Activated CD4-positive, alpha-beta T cell treated with anti-CD3 and anti-CD28 coated beads, Interleukin-2, amount 10 ng/mL, durations not matched to agents 24 days and 14 days (primary cell): ENCODE measurements at places on chromosomes 6 and 20.

- H3K27ac ChIP-seq: no peak overlapping the region
- H3K4me3 ChIP-seq: no peak overlapping the region
- H3K4me1 ChIP-seq: no peaks in the 10 kb centered on the region
- no peaks in the 10 kb centered on the region for H3K36me3 ChIP-seq
Measured at GRCh38 chr6:138885156-138885819, 89.4 kb downstream of the ECT2L start.

GRCh38 chr20:11056414-11056813 is 382.6 kb upstream of the JAG1 start:
- no peak for DNase-seq
- H3K4me1 ChIP-seq: no peaks in the 10 kb centered on the region
- H3K36me3 ChIP-seq: no peaks in the 10 kb centered on the region
- no peaks in the 10 kb centered on the region for H3K27me3 ChIP-seq
- H3K4me3 ChIP-seq: no peak overlapping the region

GRCh38 chr6:16595514-16596120 is 165.6 kb downstream of the ATXN1 start:
- H3K36me3 ChIP-seq: peaks cover 25% of the 10 kb centered on the region
- H3K4me1 ChIP-seq: peaks cover 20% of the 10 kb centered on the region
- no peak overlapping the region for H3K27ac ChIP-seq
- no peak overlapping the region for H3K4me3 ChIP-seq
- no peak for DNase-seq

GRCh38 chr20:4076671-4077070 is 61.3 kb upstream of the RNF24 start:
- H3K36me3 ChIP-seq: peaks cover 5% of the 10 kb centered on the region
- no peak overlapping the region for H3K27ac ChIP-seq
- H3K4me1 ChIP-seq: peaks cover 25% of the 10 kb centered on the region
- DNase-seq: no peak
- H3K4me3 ChIP-seq: no peak overlapping the region

DNA sequence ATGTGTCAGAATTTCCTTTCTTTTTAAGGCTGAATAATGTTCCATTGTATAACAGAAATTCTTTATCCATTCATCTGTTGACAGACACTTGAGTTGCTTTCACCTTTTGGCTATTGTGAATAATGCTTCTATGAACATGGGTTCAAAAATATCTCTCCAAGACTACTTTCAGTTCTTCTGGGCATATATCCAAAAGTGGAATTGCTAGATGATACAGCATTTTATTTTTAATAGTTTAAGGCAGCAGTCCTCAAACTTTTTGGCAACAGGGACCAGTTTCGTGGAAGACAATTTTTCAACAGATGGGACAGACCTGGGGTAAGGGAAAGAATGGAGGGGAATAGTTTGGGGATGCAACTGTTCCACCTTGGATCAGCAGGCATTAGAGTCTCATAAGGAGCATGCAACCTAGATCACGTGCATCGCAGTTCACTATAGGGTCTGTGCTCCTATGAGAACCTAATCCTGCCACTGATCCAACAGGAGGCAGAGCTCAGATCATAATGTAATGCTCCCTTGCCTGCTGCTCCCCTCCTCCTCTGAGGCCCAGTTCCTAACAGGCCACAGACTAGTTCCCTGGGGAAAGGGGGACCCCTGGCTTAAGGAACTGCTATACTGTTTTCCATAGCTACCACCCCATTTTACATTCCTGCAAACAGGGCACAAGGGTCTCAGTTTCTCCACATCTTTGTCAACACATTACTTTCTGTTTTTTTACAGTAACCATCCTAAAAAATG is 239.9 kb upstream of the RNF217 start:
- H3K4me3 ChIP-seq: no peak overlapping the region
- DNase-seq: no peak

DNA sequence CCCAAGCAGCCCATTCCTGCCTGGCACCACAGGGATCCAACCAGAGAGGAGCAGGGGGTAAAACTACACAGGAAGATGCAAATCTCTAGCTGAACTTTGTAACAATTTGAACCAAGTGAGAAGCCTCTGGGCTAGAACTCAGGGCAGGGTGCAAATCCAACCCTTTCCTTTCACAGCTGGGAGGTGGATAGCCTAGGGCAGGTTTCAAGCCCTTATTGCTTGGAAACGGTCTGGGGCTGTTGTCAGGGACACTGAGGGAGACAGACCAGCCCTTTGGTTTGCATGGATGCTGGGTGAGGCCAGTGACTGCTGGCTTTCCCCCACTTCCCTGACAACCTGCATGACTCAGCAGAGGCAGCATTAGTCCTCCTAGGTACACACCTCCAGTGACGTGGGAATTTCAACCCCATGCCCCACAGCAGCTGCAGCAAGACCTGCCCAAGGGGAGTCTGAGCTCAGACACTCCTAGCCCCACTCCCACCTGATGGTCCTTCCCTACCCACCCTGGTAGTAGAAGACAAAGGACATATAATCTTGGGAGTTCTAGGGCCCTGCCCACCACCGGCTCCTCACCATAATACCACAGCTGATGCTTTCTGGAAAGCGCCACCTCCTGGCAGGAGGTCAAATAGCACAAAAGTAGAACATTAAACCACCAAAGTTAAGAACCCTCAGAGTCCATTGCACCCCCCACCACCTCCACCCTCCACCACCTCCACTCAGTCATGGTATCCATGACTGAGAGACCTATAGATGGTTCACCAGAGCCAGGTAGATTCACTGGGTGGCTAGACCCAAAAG is 797.7 kb upstream of the MAN1A1 start:
- DNase-seq: no peak
- no peaks in the 10 kb centered on the region for H3K36me3 ChIP-seq
- H3K4me3 ChIP-seq: no peak overlapping the region
- no peak overlapping the region for H3K27ac ChIP-seq

DNA sequence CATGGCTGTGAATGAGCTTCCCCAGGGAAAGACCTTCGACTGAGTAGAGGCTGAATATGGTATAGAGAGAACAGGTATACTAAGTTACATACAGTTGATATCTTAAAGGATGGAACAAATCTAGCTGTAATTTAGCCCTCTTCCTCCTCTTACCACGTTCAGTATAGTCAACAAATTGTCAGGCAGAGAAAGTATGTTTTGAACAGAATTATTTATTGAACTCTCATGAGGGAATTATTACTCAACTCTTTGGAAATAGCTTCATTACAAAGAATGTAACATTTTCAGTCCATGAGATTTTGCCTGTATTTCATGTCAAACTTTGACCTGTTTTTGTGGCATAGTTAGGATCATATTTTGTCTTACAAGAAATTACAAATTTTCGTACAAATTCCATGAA is 63.0 kb downstream of the SH3BGRL2 start:
- H3K27me3 ChIP-seq: no peaks in the 10 kb centered on the region
- no peaks in the 10 kb centered on the region for H3K36me3 ChIP-seq
- no peaks in the 10 kb centered on the region for H3K4me1 ChIP-seq
- no peak for DNase-seq
- H3K27ac ChIP-seq: no peak overlapping the region

GRCh38 chr6:113078791-113079190 is 731.7 kb downstream of the RFPL4B start:
- no peak overlapping the region for H3K27ac ChIP-seq
- H3K4me3 ChIP-seq: no peak overlapping the region
- no peak for DNase-seq
- no peaks in the 10 kb centered on the region for H3K36me3 ChIP-seq

DNA sequence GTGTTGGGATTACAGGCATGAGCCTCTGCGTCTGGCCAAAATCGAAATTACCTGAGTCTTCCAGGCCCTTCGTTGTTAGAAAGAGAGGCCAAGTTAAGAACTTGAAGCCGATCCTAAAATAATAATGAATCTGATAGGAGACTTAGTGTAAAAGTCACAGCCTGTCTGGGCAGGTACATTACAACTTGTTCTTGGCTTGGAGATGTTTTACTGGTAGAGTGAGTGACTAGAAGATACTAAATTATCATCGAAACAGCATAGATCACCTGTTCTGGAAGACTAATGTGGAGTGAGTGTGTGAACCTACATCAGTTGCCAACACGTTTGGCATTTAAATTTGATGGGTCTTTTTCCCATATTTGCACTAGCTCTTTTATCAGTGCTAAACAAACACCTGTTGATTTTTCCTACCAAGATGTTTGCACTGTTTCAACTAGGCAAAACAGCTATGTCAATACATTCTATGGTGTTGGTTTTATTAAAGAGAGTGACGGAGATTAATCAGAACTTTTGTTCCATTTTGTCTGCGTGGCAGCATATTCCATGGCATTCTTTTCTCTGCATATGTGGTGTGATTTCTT is 4.6 kb upstream of the TMEM217 start:
- peaks cover 54% of the 10 kb centered on the region for H3K4me1 ChIP-seq
- H3K27ac ChIP-seq: no peak overlapping the region
- H3K36me3 ChIP-seq: peaks cover 18% of the 10 kb centered on the region

- H3K4me3 ChIP-seq: no peak overlapping the region
- no peaks in the 10 kb centered on the region for H3K27me3 ChIP-seq
- peaks cover 53% of the 10 kb centered on the region for H3K4me1 ChIP-seq
- peak; percentile 50 for DNase-seq
Measured at GRCh38 chr20:23404196-23404595, 17.1 kb downstream of the NAPB start.

- no peaks in the 10 kb centered on the region for H3K27me3 ChIP-seq
- DNase-seq: no peak
- H3K4me1 ChIP-seq: peaks cover 17% of the 10 kb centered on the region
- no peak overlapping the region for H3K27ac ChIP-seq
- H3K36me3 ChIP-seq: peaks cover 48% of the 10 kb centered on the region
Measured at GRCh38 chr20:31948008-31948407, 3.8 kb downstream of the PDRG1 start.

DNA sequence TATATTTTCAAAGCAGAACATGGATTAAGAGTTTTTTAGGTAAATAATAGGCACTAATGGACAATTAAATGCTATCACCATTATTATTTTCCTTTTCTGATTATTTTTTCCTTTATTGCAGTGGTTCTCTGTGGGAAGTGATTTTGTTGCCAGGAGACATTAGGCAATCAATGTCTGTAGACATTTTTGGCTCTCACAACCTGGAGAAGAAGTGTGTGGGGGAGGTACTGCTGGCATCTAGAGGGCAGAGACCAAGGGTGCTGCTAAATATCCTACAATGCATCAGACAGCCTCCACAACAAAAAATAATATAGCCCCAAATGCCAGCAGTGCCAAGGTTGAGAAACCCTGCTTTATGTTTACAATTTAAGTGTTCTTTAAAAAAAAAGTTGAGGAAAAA is 8.3 kb downstream of the IFNGR1 start:
- no peaks in the 10 kb centered on the region for H3K27me3 ChIP-seq
- H3K4me1 ChIP-seq: peaks cover 18% of the 10 kb centered on the region
- no peak overlapping the region for H3K27ac ChIP-seq
- H3K4me3 ChIP-seq: no peak overlapping the region
- DNase-seq: peak; percentile 18

- H3K27me3 ChIP-seq: no peaks in the 10 kb centered on the region
- no peak for DNase-seq
- no peak overlapping the region for H3K4me3 ChIP-seq
- peaks cover 40% of the 10 kb centered on the region for H3K36me3 ChIP-seq
Measured at GRCh38 chr6:4124351-4124750, 11.0 kb downstream of the ECI2 start.

GRCh38 chr6:110348961-110349690 is 9.0 kb downstream of the METTL24 start:
- H3K4me1 ChIP-seq: no peaks in the 10 kb centered on the region
- H3K36me3 ChIP-seq: no peaks in the 10 kb centered on the region
- H3K27me3 ChIP-seq: peaks cover 16% of the 10 kb centered on the region
- DNase-seq: no peak
- no peak overlapping the region for H3K4me3 ChIP-seq

- peak; percentile 85 for DNase-seq
- peaks cover 52% of the 10 kb centered on the region for H3K4me1 ChIP-seq
- H3K27ac ChIP-seq: peak overlapping the region; percentile 92
Measured at GRCh38 chr6:106163966-106164877, 78.1 kb downstream of the PRDM1 start.

- no peaks in the 10 kb centered on the region for H3K4me1 ChIP-seq
- H3K36me3 ChIP-seq: no peaks in the 10 kb centered on the region
- no peak overlapping the region for H3K4me3 ChIP-seq
- H3K27me3 ChIP-seq: peaks cover 3% of the 10 kb centered on the region
- no peak overlapping the region for H3K27ac ChIP-seq
Measured at GRCh38 chr6:46816626-46817025, 23.4 kb downstream of the MEP1A start.

- peaks cover 31% of the 10 kb centered on the region for H3K36me3 ChIP-seq
- peaks cover 26% of the 10 kb centered on the region for H3K27me3 ChIP-seq
- H3K27ac ChIP-seq: peak overlapping the region; percentile 84
- DNase-seq: no peak
- H3K4me3 ChIP-seq: peak overlapping the region; percentile 91
- H3K4me1 ChIP-seq: peaks cover 29% of the 10 kb centered on the region
Measured at GRCh38 chr20:652615-653109, 338 bp downstream of the SRXN1 start.

GRCh38 chr20:60294632-60295031 is 336.4 kb downstream of the CDH26 start:
- H3K4me3 ChIP-seq: no peak overlapping the region
- no peaks in the 10 kb centered on the region for H3K36me3 ChIP-seq
- H3K27me3 ChIP-seq: no peaks in the 10 kb centered on the region
- H3K4me1 ChIP-seq: peaks cover 5% of the 10 kb centered on the region

- no peaks in the 10 kb centered on the region for H3K36me3 ChIP-seq
- no peak overlapping the region for H3K27ac ChIP-seq
- no peaks in the 10 kb centered on the region for H3K4me1 ChIP-seq
- no peaks in the 10 kb centered on the region for H3K27me3 ChIP-seq
- no peak for DNase-seq
Measured at GRCh38 chr6:114939630-114940029, 596.8 kb upstream of the HS3ST5 start.

- peaks cover 62% of the 10 kb centered on the region for H3K4me1 ChIP-seq
- no peaks in the 10 kb centered on the region for H3K36me3 ChIP-seq
- no peak overlapping the region for H3K4me3 ChIP-seq
- H3K27ac ChIP-seq: peak overlapping the region; percentile 50
- DNase-seq: no peak
Measured at GRCh38 chr20:50387996-50388332, 122.2 kb upstream of the PTPN1 start.

DNA sequence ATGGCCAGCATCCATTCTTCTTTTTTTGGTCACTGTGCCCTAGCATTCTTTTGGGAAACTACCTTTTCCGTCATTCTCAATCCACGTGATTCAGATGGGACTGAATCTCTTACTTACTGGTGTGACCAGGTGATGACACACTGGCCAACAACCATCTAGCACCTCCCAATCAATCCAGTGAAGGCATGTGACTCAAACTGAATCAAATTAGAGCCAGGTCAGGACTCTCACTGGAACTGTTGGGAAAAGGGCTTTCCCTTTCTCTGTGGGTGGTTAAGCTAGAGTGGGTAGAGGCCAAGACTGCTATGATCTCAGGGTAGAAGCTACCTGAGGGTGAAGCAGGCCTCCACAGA is 36.2 kb upstream of the ZMYND8 start:
- no peak for DNase-seq
- H3K27me3 ChIP-seq: no peaks in the 10 kb centered on the region
- no peak overlapping the region for H3K4me3 ChIP-seq
- H3K36me3 ChIP-seq: no peaks in the 10 kb centered on the region

- no peak overlapping the region for H3K4me3 ChIP-seq
- H3K4me1 ChIP-seq: no peaks in the 10 kb centered on the region
- H3K36me3 ChIP-seq: no peaks in the 10 kb centered on the region
Measured at GRCh38 chr20:59705651-59706399, 101.5 kb downstream of the PHACTR3 start.

GRCh38 chr6:41586252-41587007 is 40.2 kb downstream of the FOXP4 start:
- DNase-seq: no peak
- H3K4me3 ChIP-seq: no peak overlapping the region
- H3K27me3 ChIP-seq: no peaks in the 10 kb centered on the region
- no peak overlapping the region for H3K27ac ChIP-seq
